ENCODE measurements at places on chromosomes 5 and 9.
A peak's percentile ranks its signal among the peaks of the same experiment; 100 is the strongest.

DNA sequence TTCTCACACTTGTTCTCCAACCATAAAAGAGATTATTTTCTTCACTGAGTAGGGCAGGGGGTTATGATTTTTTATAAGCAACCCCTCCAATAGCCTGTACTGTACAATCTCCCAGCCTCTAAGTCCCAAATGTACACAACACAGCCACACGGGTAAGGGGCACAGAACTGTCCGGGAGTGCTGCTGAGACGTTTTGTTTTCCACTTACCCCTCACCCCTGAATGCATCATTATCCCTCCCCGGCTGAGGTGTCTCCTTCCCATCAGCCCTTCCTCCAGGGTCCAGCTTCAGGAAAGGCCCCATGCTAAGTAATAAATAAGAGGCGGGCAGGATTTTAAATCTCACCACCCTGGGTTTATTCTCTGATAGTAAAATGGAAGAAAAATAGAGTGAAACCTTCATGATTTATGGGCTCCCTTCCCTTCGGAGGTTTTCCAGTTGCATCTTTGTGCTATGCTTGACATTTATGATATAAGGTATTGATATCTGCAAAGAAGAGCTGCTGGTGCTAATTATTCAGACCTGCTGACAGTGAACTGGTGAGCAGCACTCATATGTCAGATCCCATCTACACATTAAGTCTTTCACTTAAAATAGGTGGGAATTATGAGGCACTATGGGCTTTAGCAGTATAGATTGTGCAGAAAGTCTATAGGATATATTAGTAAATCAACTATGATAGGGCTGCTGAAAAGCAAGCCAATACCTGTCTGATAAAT lies 67.2 kb upstream of the MEGF10 start:
- no peak for DNase-seq

DNA sequence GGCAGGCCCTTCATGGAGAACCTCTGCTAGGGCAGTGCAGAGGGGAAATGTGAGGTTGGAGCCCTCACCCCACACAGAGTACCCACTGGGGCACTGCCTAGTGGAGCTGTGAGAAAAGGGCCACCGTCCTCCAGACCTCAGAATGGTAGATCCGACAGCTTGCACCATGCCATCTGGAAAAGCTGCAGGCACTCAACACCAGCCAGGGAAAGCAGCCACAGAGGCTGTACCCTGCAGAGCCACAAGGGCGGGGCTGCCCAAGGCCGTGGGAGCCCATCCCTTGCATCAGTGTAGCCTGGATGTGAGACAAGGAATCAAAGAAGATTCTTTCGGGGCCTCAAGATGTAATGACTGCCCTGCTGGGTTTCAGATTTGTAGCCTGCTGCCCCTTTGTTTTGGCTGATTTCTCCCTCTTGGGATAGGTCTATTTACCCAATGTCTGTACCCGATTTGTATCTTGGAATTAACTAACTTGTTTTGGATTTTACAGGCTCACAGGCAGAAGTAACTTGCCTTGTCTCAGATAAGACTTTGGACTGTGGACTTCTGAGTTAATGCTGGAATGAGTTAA lies 16.6 kb upstream of the ZDHHC11 start:
- DNase-seq: no peak

GRCh38 chr5:143494162-143494561 lies 90.7 kb upstream of the NR3C1 start:
- no peak for DNase-seq

DNA sequence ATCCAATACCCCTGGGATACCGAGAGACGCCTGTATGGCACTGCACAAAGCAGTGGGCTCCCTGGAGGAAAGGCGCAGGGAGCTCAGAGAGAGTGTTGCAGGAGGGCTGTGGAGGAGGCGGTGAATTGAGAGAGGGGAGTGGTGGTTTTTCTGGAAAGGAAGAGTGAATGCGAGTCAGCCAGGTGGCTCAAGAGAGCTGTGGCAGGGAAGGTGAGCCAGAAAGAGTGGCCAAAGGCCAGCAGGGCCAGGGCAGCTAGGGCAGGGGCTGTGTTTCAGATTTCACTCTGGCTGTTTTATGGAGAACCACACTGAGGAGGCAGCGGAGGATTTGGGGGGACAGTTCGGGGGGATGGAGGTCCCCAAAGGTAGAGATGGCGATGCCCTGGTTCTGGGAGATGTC lies 13.0 kb upstream of the DAB2IP start:
- DNase-seq: no peak

DNA sequence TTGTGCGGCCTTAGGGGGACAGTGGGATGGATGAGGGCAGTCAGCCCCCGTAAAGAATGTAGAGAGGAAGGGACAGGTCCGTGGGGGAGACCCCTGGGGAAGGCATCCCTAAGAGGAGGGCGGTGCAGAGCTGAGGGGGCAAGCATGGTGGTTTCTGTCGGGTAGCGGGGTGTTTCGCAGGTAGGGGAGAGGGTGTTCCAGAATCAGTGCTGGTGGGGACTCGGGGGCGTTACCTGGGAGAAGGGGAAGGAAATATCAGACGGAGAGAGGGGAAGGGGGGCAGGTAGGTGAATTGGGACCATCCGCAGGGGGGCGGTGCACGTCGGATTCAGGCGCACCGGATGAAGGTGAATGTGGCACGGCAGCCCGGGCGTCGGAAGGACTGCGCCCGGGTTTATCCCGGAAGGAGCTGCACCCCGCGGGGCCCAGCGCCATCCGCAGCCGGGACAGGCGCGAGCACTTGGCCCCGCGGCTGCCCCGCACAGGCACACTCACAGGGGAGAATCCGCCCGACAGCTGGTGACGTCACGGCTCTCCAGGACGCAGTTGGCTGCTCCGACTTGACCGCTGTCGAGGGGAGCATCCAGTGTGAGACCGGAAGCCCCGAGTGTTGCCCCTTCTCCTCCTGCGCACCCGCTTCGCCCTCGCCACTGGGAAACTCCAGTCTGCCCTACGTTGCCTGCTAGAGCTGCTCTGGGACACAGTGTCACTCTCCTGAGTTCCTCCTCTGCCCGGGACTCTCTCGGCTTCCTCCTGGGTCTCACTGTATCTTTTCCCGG lies 1.3 kb downstream of the CD72 start:
- peak; percentile 72 for DNase-seq

- DNase-seq: no peak
These were observed 112.9 kb downstream of the KIAA0825 start for GRCh38 chr5:94505327-94506068.

DNA sequence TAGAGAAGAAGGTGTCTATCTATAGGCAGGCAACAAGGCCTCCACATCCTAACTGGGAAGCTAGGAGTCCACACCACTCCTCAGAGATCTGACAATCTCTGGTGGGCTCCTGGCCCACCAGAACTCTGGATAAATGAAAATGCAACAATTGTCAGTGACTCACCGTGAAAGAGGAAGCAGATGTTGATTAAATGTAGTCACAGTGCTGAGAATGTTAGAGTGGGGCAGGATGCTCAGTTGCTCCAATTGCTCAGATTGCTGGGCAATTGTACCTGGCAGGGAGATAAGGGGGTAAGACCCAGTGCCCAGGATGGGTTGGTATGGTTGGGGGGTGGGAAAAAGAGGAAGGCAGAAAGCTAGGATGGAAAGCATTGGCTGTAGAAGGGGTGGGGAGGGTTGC lies 4.3 kb downstream of the CCL19 start:
- DNase-seq: no peak

GRCh38 chr9:129337336-129338140 lies 159.5 kb upstream of the IER5L start:
- DNase-seq: no peak

GRCh38 chr5:26757941-26758340 lies 280.4 kb downstream of the CDH9 start:
- DNase-seq: no peak

- no peak for DNase-seq
These were observed 341.9 kb downstream of the TMEM167A start for GRCh38 chr5:82735160-82735789.

DNA sequence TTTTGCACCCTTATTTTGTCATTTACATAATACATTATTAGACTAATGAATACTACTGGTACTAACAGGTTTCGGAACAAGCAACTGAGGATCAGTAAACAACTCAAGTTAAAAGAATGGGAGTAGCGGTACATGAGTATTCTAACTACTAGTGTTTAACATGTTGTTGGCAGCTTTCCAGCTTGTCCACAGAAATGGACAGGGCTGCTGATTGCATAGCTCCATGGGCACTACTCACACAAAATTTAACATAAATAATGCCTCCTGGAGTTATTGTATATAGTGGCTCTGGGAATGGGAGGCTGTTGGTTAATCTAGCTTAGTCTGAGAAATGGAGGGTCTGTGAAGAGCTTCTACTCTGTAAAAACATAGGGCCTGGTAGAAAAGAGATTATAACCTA lies 6.7 kb downstream of the NCBP1 start:
- DNase-seq: no peak

GRCh38 chr9:129011761-129012181 lies 16.4 kb downstream of the SH3GLB2 start:
- no peak for DNase-seq

DNA sequence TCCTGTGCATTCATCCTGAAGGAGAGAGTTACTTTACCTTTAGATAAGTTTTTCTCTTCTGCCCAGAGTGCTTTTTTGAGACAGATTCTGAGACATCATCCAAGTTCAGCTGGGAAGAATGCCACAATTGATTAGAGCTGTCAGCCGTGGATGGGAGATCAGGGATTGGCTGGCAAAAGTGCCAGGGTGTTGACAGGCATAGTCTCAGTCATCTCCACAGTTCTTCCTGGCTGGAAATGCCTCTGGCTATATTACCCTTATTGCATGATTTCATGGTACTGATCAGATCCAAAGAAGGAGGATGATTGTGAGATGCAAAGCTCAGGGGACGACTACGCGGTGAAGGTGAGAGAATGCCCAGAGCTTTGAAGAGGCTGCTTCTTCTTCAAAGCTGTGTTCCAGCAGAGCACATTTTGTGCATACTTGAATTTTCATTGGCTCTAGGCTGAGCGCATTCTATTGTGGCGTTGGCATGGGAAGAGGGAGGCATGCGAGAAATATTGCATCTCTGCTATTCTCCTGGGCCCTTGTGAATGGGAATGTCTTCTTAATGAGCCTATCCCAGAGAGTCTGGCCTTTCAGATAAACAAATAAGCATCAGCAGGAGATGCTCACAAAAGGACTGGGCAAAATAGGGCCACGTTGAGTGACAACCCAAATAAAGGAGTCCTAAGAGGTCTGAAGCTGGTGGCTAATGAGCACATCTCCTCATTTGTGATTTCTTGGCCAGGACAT lies 82.1 kb downstream of the GRIA1 start:
- no peak for DNase-seq

GRCh38 chr9:80516679-80517078 lies 944.9 kb downstream of the TLE4 start:
- DNase-seq: no peak

- DNase-seq: no peak
These were observed 54.3 kb downstream of the NUP214 start for GRCh38 chr9:131179561-131180219.

DNA sequence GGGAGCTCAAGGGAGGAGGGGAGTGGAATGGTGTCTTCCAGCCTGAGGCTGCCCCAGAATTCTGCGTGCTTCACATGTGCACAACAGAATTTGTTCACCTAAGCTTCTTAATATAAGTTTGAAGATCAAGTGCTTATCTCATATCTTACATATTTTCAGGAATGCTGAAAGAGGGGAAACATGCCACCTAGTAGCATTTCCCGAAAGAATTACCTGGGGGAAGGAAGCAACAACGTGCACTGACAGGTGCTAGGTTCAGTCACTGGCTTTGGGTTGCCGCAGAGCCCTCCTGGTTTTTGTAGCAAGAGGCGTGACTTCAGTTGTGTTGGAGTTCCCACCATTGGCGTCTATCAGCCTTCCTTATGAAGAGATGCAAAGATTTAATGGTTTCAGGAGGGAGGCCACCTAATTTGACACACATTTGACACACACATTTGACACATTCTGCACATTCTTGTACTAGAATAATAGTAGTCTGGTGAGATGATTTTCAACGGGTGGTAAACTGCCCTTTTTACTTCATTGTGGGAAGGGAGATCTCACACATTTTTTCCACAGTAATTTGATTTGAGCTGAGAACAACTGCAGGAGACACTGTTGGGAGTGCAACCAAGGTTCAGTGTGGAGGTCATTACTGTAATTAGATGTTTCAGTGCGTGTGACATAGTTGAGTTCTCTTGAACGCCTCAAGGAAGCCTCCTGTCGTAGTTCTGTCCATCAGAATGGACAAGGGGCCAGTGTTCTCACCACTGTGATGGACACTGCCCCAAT lies 481.3 kb downstream of the CCDC171 start:
- DNase-seq: no peak

GRCh38 chr9:36399980-36400331 lies at the start of gene RNF38:
Gene RNF38, minus strand, starts transcription at chr9:36400269. Its CDS starts 161 bp downstream, at chr9:36400108.
- no peak for DNase-seq

DNA sequence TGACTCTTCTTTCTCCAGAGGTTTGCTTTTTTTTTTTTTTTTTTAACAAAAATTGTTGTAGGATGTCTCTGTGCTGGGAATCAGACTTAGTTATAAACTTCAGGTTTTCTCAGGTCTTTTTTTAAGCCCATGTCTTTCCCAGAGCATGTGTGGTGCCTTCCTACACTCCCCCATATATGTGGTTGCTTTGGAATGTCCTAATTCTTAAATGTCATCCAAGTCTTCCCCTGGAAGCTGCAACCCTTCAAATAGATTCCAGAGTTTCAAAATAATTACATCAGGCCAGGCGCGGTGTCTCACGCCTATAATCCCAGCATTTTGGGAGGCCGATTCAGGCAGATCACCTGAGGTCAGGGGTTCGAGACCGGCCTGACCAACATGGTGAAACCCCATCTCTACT lies 73.2 kb upstream of the FAM120A start:
- no peak for DNase-seq

GRCh38 chr9:72139226-72139625 lies 10.0 kb upstream of the GDA start:
- no peak for DNase-seq

All from H9 (cell line).